HTR-8/SVneo (cell line): ENCODE measurements at places on chromosomes 6 and 20.

DNA sequence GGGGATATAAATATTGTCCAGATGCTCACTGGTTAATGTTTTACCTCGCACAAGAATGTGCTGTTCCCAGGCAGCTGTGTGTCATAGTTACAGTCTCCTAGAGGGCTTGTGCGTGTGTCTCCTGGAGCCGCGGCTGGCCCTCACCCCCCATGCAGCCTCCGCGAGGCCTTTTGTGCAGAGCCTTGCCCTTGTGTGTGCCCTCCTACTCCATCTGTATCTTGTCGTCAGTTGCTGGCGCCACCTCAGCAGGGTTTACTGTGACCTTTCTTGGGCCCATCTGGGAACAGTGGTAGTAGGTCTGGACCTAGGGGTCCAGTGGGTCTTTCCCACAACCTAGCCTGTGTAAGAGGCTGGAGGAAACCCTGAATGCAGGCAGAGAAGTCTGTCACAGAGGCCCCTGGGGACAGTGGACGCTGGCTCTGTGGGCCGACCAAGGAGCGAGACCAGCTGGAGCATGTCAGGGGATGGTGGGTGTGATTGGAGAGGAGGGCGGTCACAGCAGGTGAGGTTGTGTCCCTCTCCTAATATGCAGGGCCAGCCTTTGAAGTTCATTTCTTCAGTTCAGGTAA lies 35.2 kb downstream of the PPP1R14C start:
- DNase-seq: no peak

GRCh38 chr6:28402197-28402596 lies 2.6 kb upstream of the ZSCAN12 start:
- DNase-seq: no peak

DNA sequence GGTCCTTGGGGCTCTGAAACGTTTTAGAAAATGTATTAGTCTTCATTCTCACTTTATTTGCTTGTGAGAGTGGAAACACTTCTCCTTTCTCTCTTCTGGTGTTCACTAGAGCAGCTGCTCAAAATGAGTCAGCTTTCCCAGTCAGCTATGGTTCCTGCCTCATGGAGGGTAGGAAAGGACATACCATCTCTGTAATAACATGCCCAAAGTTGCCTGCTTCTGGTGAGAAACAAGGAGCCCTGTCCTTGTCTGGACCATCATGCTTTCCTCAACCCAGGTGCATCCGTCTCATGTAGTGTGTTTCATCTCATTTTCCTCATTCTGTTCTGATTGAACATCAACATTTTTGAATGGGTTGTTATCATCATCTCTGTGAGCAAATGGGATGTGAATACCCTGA lies 17.1 kb upstream of the TINAG start:
- DNase-seq: no peak

DNA sequence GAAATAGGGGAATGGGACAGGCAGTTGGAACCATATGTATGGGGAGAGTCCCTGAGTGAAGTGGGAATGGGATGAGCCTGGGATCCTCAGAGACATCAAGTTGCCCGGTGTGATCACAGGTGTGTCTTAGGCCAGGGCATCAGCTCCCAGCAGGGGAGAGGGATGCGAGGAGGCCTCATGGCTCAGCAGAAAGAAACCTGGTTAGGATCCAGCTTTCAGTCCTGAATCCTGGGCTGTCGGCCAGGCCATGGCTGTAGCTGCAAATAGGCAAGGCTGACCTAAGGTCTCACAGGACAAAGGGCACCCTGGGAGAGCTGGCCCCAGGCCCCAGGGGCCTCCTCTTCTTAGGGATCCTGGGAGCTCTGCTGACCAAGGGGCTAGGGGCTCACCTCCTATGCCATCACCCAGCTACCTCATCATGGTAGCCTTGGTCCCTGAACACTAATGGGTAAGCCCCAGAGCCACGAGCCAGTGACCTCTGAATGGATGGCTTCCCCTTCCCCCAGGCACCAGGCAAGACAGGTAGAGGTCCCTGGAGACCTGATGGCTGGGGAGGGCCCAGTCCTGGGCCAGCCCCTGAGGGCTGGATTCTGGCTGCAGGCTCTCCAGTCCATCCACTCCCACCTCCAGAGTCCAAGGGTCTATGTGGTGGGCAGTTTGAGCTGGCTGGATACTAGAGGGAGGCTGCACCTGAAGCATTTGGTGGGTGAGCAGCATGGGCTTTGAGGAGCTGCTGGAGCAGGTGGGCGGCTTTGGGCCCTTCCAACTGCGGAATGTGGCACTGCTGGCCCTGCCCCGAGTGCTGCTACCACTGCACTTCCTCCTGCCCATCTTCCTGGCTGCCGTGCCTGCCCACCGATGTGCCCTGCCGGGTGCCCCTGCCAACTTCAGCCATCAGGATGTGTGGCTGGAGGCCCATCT lies at the start of gene SLC22A7:
SLC22A7 (plus strand) TSS at position 617 of the 921 bp plus-strand sequence; CDS start at position 716, 99 bp downstream.
- no peak for DNase-seq

GRCh38 chr6:3523966-3524365 lies 67.1 kb upstream of the SLC22A23 start:
- no peak for DNase-seq

- DNase-seq: no peak
Observed at GRCh38 chr20:50693001-50693400, 1.7 kb upstream of the RIPOR3 start.
